ENCODE measurements at places on chromosomes 1 and 21.

DNA sequence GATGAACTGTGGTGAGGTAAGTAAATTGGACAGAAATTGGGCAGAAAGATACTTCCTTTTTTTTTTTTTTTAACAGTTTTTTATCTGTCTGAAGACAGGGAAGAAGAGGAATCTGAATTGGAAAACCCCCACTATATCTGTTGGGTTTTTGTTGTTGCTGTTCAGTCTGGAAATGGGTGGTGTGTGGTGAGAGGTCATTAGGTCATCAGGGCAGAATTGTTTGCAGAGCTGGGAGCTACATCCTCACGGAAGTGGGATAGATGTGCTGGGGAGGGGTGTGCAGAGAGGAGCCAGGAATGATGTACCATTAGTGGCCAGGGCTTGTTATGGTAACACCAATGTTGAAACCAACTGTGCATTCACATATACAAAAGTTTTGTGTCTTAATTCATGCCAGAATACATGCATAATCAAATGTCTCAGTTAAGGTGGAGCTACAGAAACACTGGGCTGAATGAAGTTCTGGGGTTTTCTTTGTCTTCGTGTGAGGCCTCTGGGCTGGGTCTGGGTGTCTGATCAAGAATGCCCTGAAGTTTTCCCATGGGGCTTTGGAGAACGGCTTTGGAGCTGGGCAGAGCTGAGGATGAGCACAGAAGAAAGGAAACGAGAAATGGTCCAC, 12.4 kb downstream of the USP25 start:
- no peak for DNase-seq

GRCh38 chr1:247440001-247440620, 17.8 kb downstream of the OR2B11 start:
- no peak for DNase-seq

- no peak for DNase-seq
Measured at GRCh38 chr1:61224609-61225008, 142.2 kb downstream of the NFIA start.

DNA sequence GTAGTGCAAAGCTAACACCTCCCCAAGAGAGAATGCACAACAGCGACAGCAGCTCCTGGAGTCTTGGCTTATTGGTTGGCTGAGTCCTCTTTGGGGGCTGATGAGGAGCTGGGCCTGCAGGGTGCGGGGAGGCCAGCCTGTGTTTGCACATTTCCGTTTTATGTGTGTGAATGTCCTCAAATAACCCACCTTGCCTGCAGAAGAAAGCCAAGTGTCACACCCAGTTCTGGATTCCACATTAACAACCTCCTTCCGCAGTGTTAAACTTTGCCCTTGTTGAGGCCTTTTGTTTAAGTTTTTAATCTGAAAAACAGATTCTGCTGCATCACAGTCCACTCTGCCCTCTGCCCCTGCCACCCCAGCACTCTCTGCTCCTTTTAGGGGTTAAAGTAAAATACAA, 274.5 kb downstream of the TM2D1 start:
- no peak for DNase-seq

GRCh38 chr1:234093741-234094140, 189.3 kb downstream of the SLC35F3 start:
- DNase-seq = no peak

GRCh38 chr1:221794935-221795334, 53.0 kb upstream of the DUSP10 start:
- no peak for DNase-seq

DNA sequence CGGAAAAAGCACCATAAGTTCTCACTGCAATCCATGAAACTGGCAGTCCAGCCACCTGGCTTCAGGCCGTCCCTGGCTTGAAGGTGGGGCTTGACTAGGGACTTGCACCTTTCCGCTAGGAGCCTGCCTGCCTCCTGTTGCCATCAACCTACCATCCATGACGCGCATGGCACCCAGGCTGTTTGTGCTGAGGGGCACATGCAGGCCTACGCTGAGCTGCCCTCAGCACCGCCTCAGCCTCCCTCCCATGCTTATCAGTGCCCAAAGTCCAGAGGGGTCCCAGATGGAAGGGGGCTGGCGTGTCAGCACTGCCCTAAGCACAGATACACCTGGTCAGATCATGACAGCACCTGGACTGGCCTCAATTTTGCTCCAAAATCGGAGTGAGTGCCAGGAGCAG, 190.2 kb upstream of the LYPLAL1 start:
- no peak for DNase-seq

- DNase-seq = peak; percentile 82
Measured at GRCh38 chr1:6460301-6461050, 5.5 kb downstream of the TNFRSF25 start.

- DNase-seq = no peak
Measured at GRCh38 chr1:225691377-225691776, 38.5 kb upstream of the ENAH start.

DNA sequence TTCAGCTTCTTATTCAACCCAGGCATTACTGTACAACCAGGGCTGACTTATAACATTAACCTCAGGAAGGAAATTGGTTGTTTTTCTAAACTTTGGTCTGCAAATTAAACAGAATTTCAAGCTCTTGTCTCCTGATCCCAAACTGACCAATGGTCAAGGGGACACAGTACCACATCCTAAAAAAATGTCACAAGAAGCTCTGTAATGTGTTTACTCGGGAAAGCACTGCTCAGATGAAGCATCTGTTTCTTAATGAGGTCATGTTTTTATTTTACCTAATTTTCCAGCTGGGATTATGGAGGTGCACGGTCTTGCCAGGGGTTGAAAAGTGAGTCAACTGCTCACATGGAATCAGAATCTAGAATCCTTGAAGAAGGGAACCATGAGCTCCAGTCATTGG, 18.7 kb downstream of the ADAMTS5 start:
- DNase-seq = no peak

GRCh38 chr1:22710701-22711049, at the start of gene EPHB2:
EPHB2 (plus strand) TSS chr1:22710839; CDS start chr1:22710983, 144 bp downstream.
- DNase-seq = peak; percentile 25
